ENCODE measurements at places on chromosomes 7 and 10.

DNA sequence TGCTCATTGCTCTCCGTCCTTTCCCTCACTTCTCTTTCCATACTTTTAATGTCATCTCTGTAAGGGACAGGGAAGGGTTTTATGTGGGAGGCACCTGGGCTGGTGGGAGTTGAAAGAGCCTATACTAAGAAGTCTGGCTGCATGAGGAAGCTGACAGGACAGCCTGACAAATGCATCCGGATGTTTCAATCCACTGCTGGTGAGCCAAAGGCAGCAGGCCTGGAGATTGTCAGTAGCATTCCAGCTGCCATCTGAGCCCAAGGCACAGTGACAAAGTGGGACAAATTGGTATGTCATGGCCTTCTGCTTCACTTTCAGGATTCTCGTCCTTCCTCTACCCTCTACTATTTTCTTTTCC, 218.4 kb downstream of the STK31 start:
- DNase-seq = no peak

- no peak for DNase-seq
Observed at GRCh38 chr10:34333513-34333912, 481.6 kb downstream of the PARD3 start.

GRCh38 chr10:78706726-78707540, 361.8 kb upstream of the ZMIZ1 start:
- no peak for DNase-seq

- no peak for DNase-seq
Observed at GRCh38 chr7:70317356-70317755, 719.1 kb downstream of the AUTS2 start.

- no peak for DNase-seq
Observed at GRCh38 chr10:24324651-24325050, 115.7 kb downstream of the KIAA1217 start.

DNA sequence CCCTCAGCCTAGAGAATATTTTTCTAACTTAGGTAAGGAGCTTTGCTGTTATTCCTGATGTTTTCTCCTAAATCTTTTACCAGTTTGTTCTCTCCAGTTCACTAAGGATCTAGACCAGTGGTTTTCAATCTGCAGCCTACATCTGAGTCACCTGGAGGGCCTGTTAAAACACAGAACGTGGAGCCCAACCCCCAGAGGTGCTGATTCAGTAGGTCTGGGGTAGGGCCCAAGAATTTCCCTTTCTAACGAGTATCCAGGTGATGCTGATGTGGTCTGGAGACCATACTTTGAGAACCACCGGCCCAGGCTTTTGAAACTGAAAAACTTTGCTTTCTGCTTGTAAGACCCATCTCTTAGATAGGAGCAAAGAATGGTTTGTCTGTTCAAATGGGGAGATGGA, 51.2 kb upstream of the KMT2E start:
- DNase-seq = no peak

GRCh38 chr10:3665316-3665908, 119.6 kb downstream of the KLF6 start:
- DNase-seq = no peak

- no peak for DNase-seq
Observed at GRCh38 chr10:77597560-77597959, 40.0 kb downstream of the KCNMA1 start.

DNA sequence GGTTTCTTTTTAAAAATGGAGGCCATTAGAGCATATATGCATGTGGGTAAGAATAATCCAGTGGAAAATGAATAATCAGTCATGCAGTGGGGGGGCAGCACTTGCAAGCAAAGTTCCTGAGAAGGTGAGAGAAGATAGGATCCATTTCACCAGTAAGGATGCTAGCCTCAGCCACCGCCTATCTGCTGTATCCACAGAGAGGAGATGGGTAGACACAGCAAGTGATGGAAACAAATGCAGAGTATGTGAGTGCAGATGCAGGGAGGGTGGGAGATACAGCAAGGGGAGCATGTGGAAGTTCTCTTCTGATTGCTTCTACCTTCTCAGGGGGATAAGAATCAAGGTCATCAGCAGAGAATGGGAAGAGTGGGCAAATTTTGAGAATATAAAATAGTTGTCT, 171.4 kb upstream of the PDE1C start:
- no peak for DNase-seq

- no peak for DNase-seq
Observed at GRCh38 chr10:113320987-113321386, 231.9 kb upstream of the HABP2 start.

DNA sequence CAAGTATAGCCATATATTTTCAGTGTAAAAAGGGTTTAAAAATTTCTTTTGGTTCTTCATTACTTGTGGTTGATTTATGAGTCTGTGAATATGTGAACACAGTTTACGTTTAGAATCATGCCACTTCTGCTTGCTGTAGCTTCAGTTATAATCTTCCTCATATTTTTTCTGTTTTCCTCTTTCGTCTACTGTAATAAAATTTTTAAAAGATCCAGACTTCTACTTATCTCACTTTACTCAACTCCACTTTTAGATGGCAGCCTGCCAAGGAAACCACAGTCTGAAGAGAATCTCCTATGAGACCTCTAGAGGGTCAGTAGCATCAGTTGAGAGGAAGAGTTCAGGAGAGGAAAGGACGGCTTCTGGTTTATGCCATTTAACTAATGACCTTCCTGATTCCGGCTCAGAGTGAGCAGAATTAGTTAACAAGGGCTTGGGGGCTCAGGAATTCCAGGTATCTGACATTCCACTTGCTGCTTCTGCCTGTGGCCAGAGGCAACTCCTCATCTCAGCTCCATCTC, 21.4 kb downstream of the CREB5 start:
- no peak for DNase-seq

DNA sequence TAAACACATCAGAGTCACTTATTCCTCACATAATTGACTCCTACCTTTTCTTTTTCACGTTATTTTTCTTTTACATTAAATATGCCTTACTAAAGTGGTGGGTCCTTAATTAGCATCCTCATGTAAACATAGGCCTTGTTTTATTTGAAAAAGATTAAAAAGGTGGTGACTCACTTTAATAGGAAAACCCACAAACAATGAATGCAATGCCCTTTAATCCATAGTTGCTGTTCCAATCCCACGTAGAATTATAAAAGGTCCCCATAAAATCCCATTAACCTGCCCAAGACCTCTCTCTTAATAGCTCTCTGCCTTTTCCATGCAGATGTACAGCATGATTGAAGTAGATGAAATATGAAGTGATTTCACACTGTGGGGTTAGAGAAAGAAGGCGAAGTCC, 32.2 kb downstream of the SLC16A12 start:
- no peak for DNase-seq

GRCh38 chr10:89785095-89785494, 83.7 kb downstream of the KIF20B start:
- no peak for DNase-seq

GRCh38 chr7:73451780-73452398, 18.3 kb downstream of the FZD9 start:
- DNase-seq = peak; percentile 25

DNA sequence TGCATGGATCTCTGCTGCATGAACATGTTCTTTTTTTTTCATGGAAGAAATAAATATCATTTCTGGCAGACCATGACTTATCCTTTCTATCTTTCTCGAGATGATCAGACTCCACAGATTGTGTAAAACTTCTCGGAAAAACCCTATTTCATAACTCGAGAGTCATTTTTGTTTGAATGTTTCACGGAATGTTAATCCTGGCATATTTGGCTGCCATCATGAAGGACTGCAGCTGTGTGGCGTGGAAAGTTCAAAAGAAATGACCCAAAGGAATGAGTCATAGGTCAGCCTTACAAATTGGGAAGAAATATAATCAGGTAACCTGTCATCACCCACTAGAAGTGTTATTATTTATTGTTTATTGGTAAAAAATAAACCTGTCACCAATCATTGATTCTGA, 566.8 kb downstream of the SDK1 start:
- no peak for DNase-seq

GRCh38 chr10:23439452-23439960, 631 bp downstream of the OTUD1 start:
- DNase-seq = no peak

GRCh38 chr10:12929381-12929780, 72.1 kb downstream of the CCDC3 start:
- DNase-seq = no peak

GRCh38 chr10:97921581-97922021, 72.0 kb downstream of the GOLGA7B start:
- DNase-seq = no peak

DNA sequence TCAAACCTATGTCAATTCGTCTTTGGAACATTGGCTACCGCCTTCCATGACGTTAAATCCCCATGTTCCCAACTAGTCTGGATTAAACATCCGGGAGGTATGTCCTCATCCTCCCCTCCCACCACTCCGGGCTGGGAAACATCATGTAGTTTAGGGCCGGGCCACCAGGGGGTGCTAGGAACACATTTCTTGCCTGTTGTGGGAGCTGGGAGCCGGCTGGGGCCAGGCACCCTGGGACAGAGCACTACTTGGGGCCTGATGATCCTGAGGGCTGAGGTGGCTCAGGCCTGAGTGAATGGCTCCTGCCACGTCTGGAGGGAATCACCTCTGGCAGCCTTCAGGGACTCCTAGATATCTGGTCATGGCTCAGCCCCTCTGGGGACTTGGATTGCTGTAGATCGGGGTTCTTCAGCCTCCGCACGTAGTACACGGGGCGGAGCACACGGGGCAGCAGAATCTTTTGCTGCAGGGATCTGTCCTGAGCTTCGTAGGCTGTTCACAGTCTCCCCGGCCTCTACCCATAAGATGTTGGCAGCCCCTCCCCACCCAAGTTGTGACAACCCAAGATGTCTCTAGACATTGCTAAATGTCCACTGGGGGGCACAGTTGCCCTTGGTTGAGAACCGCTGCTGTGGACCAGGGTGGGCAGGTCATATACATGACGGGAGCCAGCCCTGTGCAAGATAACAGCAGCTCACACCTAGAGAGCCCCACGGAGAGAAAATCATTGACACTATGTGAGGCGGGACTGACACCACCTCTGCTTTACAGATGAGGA, 141.2 kb upstream of the ZNF716 start:
- no peak for DNase-seq

- no peak for DNase-seq
Observed at GRCh38 chr10:129863201-129863663, 100.8 kb downstream of the EBF3 start.

GRCh38 chr7:27840313-27840712, 100.4 kb downstream of the TAX1BP1 start:
- no peak for DNase-seq
